ENCODE measurements at places on chromosomes 2 and 18.

GRCh38 chr2:233421091-233421816, 67.0 kb downstream of the DGKD start:
- H3K4me3 ChIP-seq, result no peak overlapping the region
- no peak overlapping the region for H3K27ac ChIP-seq
- H3K4me1 ChIP-seq, result peaks cover 17% of the 10 kb centered on the region
- no peak for DNase-seq

DNA sequence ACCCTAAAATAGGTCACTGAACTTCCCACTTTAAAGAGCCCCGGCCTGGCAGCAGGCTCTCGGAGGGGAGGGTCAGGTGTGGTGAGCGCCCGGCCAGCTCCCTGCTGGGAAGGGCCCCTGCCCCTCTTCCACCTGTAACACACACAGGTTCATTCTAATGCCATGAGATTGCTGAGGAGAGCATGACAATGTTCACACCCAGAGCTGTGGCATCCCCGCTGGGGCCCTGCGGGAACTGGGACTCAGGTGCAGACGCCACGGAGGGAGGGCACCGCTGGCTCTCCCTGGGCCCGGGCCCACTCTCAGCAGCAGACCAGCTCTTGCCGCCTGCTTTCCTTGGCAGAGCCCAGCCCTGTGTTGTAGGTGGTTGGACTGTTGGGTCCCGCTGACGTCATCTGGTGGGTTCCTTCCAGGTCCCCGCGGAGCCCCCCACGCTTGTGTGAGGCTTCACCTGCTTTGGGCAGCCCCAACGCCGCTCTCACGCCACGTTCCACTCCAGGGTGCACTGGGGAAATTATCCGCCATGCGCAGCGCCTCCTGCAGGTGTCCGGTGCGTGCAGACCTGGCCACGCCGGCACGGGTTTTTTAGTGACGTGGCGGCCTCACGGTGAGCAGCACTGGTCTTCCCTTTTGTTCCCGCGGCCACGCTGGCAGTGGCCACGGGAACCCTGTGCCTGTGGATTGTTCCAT, 50.4 kb upstream of the KCNG2 start:
- no peak overlapping the region for H3K4me3 ChIP-seq
- no peak for DNase-seq
- H3K27me3 ChIP-seq, result no peaks in the 10 kb centered on the region
- H3K36me3 ChIP-seq, result no peaks in the 10 kb centered on the region
- H3K27ac ChIP-seq, result no peak overlapping the region

- no peaks in the 10 kb centered on the region for H3K36me3 ChIP-seq
- no peak overlapping the region for H3K4me3 ChIP-seq
- H3K27ac ChIP-seq, result no peak overlapping the region
- H3K27me3 ChIP-seq, result no peaks in the 10 kb centered on the region
- DNase-seq, result no peak
Measured at GRCh38 chr2:235784788-235785187, 290.9 kb downstream of the AGAP1 start.

DNA sequence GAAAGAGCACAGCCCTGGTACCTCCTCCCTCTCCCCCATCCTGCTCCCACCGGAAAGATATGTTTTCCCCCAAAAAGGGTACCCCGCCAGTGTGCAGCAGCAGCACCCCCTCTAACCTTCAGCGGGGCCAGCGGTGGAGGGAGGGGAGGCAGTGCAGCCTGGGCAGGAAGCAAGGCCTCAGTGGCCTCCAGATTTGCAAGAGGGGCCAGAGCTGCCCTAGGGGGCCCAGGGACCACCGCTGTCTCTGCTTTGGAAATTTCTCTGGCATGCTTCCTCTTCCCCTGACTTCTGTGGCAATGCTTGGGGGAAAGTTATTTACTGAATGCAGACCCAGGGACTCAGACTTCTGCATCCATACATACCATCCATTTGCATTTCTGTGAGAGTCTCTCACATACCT, 111.5 kb downstream of the KLHL29 start:
- no peaks in the 10 kb centered on the region for H3K36me3 ChIP-seq
- H3K4me1 ChIP-seq, result peaks cover 19% of the 10 kb centered on the region
- 0 out of 2 replicates have a peak overlapping the region, but pooled peaks have one; percentile 4 for H3K27ac ChIP-seq
- no peak overlapping the region for H3K4me3 ChIP-seq
- no peak for DNase-seq
- no peaks in the 10 kb centered on the region for H3K27me3 ChIP-seq

DNA sequence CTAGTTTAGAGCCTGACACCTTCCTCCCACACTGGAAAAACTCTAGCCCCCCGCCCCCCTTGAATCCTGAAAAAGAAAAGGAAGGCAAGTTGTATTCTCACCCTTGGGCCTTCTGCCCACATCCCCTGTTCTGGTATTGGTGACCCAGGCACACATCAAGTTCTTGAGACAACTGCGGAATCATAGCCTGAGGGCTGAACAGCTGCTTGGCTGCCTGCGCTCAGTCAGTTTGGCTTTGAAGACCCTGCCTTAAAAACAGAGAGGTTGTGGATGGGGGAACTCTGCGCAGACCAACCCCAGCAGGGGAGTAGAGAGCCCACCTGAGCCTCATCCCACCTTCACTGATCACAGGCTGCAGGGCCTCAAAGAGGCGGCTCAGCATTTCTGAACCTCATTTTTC, 229.2 kb downstream of the ANAPC1 start:
- H3K27me3 ChIP-seq, result no peaks in the 10 kb centered on the region
- no peak for DNase-seq
- no peaks in the 10 kb centered on the region for H3K36me3 ChIP-seq
- no peak overlapping the region for H3K27ac ChIP-seq
- no peaks in the 10 kb centered on the region for H3K4me1 ChIP-seq

DNA sequence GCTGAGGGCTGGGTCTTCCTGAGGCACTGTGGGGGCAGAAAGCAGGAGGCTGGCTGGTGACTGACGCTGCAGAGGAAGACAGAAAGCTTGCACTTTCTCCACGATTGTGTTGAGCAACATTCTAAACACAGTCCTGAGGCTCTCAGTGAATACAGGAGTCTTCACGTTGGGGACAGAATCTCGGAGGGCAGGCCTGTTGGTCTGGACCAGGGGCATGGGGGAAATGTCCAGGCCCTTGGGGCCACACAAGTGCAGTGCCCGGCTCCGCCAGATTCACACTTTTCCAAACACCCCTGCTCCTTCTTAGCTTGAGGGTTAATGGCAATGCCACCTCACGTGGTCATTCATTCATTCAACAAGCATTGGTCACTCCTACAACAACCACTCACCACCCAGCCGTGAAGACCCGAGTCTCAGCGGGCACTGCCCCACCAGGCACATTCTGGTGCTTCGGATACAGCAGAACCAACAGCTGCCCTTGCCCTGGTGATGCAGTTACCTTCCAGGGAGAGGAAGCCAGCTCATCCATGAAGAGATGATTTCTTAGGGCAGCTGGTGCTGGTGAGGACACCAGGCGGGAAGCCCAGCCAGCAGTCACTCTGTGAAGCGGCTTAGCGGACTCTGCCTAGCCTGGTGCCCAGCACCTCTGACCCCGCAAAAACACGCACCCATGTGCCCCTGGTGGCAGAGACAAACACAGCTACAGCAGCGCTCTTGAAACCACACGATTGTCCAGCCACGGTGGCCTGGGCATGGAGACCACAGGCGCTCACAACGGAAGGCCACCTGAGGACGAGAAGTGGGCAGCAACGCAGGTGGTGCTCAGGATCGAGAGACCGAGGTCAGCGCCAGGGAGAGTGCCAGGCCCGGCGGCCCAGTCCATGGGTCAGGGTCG, 10.9 kb upstream of the GPC1 start:
- H3K36me3 ChIP-seq, result no peaks in the 10 kb centered on the region
- no peaks in the 10 kb centered on the region for H3K27me3 ChIP-seq
- H3K4me1 ChIP-seq, result no peaks in the 10 kb centered on the region
- H3K4me3 ChIP-seq, result no peak overlapping the region
- no peak overlapping the region for H3K27ac ChIP-seq
- no peak for DNase-seq

- H3K36me3 ChIP-seq, result no peaks in the 10 kb centered on the region
- no peaks in the 10 kb centered on the region for H3K27me3 ChIP-seq
- H3K4me1 ChIP-seq, result no peaks in the 10 kb centered on the region
- H3K4me3 ChIP-seq, result no peak overlapping the region
- DNase-seq, result no peak
Measured at GRCh38 chr2:47534179-47534919, 131.4 kb downstream of the MSH2 start.

DNA sequence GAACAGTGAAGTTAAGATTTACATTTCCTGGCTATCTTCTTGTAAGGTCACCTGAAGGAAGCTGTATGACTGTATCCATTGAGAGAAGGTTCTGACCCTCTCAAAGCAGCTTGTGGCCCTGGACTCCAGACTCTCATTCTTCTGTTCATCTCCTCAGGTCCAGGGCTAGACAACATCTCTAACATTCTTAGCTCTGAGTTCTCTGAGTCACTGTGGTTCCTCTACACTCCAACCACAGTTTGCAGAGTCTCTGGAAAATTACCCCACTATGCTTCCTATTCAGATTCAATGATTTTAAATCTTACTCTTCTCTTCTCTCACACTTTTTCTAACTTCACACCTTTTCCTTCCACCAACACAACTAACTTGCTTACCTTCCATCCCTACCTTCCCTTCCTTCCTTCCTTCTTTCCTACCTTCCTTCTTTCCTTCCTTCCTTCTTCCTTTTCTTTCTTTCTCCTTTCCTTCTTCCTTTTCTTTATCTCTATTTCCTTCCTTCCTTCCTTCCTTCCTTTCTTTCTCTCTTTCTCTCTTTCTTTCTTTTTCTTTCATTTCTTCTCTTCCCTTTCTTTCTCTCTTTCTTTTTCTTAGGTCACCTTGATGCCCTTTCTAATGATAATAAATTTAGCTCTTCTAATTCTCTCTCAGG, 824.3 kb upstream of the ZEB2 start:
- no peaks in the 10 kb centered on the region for H3K4me1 ChIP-seq
- no peak for DNase-seq
- no peak overlapping the region for H3K4me3 ChIP-seq
- no peaks in the 10 kb centered on the region for H3K36me3 ChIP-seq

- H3K27me3 ChIP-seq, result no peaks in the 10 kb centered on the region
- H3K36me3 ChIP-seq, result no peaks in the 10 kb centered on the region
- H3K4me3 ChIP-seq, result no peak overlapping the region
- DNase-seq, result no peak
Measured at GRCh38 chr18:36532394-36532793, 234.9 kb downstream of the FHOD3 start.

GRCh38 chr18:26230497-26230896, 4.3 kb downstream of the TAF4B start:
- H3K4me3 ChIP-seq, result no peak overlapping the region
- no peak overlapping the region for H3K27ac ChIP-seq
- no peaks in the 10 kb centered on the region for H3K27me3 ChIP-seq
- no peak for DNase-seq

- H3K4me3 ChIP-seq, result no peak overlapping the region
- no peaks in the 10 kb centered on the region for H3K36me3 ChIP-seq
- no peaks in the 10 kb centered on the region for H3K4me1 ChIP-seq
- no peak overlapping the region for H3K27ac ChIP-seq
Measured at GRCh38 chr2:156903335-156903734, 354.2 kb upstream of the GALNT5 start.

GRCh38 chr2:224532441-224532840, 52.7 kb downstream of the CUL3 start:
- H3K36me3 ChIP-seq, result no peaks in the 10 kb centered on the region
- H3K27me3 ChIP-seq, result no peaks in the 10 kb centered on the region
- H3K27ac ChIP-seq, result no peak overlapping the region

DNA sequence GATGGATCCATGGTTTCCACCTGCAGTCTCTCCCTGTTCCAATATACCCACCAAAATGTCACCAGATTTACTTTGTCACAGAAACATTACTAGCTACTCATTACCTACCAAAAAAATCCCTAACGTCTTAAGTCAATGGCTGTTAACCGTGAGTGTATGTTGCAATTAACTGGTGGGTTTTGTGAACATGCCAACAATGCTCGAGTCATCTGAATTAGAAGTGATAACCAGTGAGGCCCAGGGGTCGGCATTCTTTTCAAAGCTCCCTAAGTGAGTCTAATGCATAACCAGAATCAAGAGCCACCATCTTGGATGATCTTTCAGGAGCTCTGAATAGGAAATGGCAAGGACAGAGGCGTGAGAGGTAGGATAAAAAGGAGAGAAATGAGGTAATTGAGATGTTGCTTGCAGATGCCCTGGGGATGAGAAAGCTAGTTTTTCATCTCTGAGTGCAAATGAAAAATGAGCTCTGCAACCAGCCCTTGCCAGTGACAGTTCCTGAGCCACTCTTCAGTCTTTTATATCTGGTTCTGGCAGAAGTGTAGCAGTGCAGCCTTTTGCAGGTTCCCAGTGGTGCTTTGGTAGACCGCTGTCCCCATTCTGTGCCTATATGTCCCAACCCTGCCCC, 130.0 kb upstream of the RND3 start:
- no peak overlapping the region for H3K4me3 ChIP-seq
- H3K4me1 ChIP-seq, result no peaks in the 10 kb centered on the region
- H3K27ac ChIP-seq, result no peak overlapping the region
- DNase-seq, result no peak

GRCh38 chr2:139617747-139618146, 837.6 kb upstream of the NXPH2 start:
- H3K36me3 ChIP-seq, result no peaks in the 10 kb centered on the region
- H3K4me1 ChIP-seq, result peaks cover 9% of the 10 kb centered on the region
- H3K4me3 ChIP-seq, result no peak overlapping the region

GRCh38 chr18:56009411-56009810, 421.4 kb upstream of the TCF4 start:
- H3K27me3 ChIP-seq, result no peaks in the 10 kb centered on the region
- no peak overlapping the region for H3K4me3 ChIP-seq
- H3K36me3 ChIP-seq, result no peaks in the 10 kb centered on the region
- H3K4me1 ChIP-seq, result no peaks in the 10 kb centered on the region

- H3K4me3 ChIP-seq, result no peak overlapping the region
- no peaks in the 10 kb centered on the region for H3K36me3 ChIP-seq
- H3K27ac ChIP-seq, result no peak overlapping the region
- no peak for DNase-seq
- H3K27me3 ChIP-seq, result no peaks in the 10 kb centered on the region
Measured at GRCh38 chr2:68426848-68427579, 40.1 kb downstream of the FBXO48 start.

- peak overlapping the region; percentile 92 for H3K27ac ChIP-seq
- H3K36me3 ChIP-seq, result 0 out of 2 replicates have a peak, but pooled peaks cover 7% of the 10 kb centered on the region
- peak; percentile 74 for DNase-seq
- peak overlapping the region; percentile 99 for H3K4me3 ChIP-seq
Measured at GRCh38 chr2:101253013-101253702, 472 bp downstream of the CNOT11 start.

DNA sequence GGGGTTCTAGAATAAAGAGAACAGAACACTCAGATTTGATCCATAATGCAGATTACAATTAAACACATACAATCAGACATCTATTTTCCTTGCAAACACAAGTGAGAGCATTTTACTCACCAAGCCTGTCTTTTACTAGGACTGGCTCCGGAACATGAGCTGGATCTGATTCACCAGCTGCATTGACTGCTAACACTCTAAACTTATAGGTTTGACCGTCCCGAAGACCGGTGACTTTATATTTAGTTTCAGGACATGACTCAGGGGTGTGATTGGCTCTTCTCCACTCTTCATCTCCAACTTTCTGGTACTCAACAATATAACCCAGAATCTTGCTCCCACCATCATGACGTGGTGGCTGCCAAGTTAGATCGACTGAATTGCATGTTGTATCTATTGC, 112.4 kb downstream of the PLEKHA3 start:
- no peaks in the 10 kb centered on the region for H3K4me1 ChIP-seq
- H3K27ac ChIP-seq, result no peak overlapping the region
- no peak for DNase-seq
- H3K36me3 ChIP-seq, result peaks cover 3% of the 10 kb centered on the region
- no peaks in the 10 kb centered on the region for H3K27me3 ChIP-seq
